T-helper 2 cell (primary cell): ENCODE measurements at places on chromosomes 11 and 22.

DNA sequence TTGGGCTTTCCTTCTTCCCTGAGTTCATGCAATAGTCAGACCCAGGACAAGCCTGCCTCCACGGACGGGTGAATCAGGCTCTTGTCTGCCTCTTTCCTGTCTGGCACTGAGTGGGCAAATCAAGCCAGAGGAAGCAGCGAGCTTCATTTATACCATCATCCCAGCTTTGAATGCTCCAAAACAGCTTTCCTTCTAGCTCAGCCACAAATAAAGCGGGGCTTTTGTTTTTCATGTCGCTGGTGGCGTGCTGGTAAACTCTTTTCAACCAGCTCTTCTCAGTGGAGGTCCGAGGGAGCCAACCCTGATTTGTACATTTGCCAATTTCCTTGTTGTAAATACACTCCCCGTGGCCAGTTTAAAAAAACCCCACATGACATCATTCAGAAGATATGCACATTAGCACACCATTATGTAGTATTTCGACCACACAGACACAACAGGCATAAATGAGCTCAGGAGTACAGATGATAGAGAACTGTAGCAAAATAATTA lies 8.6 kb downstream of the C11orf91 start:
- no peak for DNase-seq

DNA sequence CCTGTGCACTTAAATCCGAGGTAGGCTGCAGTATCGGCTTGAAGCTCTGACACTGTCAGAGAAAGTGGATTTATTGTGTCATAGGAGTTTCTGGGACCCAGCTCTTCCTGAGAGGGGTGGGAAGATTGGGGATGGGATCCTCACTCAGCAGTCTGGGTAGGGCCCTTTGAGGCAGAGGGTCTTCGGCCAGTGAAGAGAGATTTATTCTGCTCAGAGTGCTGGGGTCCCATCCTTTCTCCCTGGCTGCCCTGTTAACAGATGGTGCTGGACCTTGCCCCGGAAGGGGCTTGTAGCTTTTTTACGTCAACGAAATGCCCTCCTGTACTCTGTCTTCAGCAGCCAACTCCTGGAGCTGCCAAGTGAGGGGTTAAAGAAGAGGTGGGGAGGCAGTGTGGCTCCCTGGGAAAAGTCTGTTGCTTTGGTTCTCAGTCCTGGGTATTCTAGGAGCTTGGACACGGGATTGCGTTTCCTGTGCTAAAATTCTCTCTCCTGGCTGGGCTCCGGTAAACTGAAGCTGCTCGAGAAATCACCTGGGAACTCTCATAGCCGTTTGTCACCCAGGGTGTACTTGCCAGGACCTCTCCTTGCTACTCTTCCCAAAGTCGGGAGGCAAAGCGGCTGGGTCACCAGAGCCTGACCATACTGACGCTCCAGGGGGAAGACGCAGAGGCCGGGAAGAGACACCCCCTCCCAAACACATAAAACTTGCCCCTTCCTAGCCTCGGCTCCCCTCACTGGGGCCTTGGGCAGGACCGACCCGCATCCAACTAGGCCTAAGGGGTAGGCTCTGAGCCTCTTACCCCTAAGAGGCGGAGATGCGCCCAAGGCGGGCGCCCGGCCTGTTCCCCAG lies 806 bp upstream of the SMDT1 start:
- DNase-seq = no peak

DNA sequence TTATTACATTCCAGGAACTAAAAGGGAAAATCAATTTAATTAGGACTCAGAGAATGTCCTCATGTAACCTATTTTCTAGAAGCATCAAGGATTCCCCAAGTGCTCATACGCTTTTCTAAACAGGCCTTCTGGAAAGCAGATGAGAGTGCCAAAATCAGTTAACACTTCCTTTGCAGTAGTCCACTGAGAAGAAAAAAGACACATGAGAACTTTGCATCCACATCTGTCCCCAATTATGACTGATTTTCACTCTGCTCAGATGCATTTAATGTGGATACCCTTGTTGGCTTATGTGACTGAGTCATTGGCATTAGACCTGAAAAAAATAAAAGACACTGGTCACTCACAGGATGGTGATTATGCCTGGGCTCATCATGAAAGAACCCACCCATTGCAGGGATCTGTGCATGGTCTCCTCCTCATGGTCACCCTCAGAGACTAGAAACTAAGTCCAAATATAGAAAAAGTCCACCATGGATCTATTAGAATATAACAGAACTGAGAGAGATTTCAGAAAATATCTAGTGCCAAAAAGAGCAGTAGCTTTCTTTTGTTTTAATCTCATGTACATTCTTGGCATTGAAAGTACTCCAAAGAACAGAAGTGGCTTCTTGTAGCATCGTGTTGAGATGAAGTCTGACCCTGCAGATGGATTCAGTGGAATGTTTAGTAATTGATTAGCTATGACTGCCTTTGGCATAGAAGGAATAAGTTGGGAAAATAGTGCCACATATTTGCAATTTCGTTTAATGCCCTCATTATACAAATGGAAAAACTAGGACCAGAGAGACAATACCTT lies 48.8 kb upstream of the FIBIN start:
- DNase-seq = no peak

- no peak for DNase-seq
Observed at GRCh38 chr11:62804310-62805075, 747 bp downstream of the NXF1 start.

GRCh38 chr11:22133776-22134175 lies 59.1 kb upstream of the ANO5 start:
- no peak for DNase-seq

- no peak for DNase-seq
Observed at GRCh38 chr11:9722893-9723292, 59.0 kb downstream of the SWAP70 start.

DNA sequence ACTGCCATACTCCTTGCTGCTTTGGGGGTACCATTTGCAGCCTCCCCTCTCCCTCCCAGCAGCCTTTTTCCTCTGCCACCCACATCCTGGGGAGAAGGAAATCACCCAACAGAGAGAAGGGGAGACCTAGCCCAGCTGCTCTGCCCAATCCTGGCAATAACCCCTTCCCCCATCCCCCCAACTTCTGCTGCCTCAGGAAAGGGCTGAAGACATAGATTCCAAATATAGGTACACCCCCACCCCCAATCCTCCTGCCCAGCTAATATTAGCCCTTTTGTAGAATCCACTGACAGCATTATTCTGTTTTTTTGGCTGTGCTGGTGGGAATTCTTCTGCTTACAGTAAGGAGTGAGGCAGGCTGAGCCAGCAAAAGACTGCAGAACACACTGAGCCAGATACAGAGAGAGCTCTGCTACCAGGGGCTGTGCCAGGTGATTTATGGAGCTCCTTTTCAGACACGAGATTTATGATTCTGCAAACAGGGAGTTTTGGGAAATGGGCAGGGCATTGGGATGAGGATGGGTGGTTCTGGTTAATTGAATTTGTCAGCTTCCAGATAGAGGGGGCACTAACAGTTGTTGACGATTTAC lies 164.0 kb downstream of the TENM4 start:
- DNase-seq = no peak

GRCh38 chr11:121494355-121495099 lies 41.8 kb upstream of the SORL1-AS1 start:
- DNase-seq = peak; percentile 36

DNA sequence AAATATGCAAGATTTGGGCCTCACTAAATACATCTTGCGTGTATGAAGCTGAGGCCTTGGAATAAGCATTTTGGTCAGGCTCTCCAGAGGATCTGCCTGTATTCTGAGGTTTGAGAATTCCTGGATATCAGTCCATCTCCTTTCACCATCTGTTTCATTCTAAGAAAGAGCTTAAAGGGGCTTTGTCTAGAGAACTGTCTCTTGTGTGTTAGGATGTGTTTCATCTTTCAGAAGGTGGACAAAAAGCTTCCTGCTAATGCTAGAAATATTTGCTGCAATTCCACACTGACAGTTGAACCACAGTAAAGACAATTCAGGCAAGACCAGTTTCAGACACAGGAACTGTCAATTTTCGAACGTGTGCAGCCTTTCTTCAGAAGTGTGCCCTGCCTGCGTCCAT lies 185.4 kb downstream of the DBX1 start:
- DNase-seq = no peak

- no peak for DNase-seq
Observed at GRCh38 chr11:134134167-134134566, 65.3 kb downstream of the JAM3 start.

GRCh38 chr11:18384157-18384641 lies 10.2 kb upstream of the LDHA start:
- DNase-seq = peak; percentile 61
